ENCODE measurements at places on chromosomes 3 and 15.
A peak's percentile ranks its signal among the peaks of the same experiment; 100 is the strongest.

DNA sequence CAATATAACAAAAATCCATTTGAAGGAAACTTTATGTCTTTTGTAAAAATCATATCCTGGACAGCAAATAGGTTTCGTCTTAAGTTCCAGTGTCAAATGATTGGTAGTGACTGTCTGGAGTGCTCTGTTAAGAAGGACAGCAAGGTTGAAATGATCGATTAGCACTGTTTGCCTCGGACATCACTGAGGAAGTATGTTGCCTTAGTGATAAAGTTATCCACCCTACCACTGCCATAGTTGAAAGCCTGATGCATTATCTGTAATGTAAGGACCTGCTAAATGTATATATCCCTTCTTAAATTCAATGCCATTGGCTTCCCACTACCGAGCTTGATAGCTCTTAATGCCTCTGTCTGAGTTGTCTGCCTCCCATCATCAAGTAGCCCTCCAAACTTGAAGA is 70.0 kb downstream of the CFAP20DC start:
- DNase-seq, result no peak

DNA sequence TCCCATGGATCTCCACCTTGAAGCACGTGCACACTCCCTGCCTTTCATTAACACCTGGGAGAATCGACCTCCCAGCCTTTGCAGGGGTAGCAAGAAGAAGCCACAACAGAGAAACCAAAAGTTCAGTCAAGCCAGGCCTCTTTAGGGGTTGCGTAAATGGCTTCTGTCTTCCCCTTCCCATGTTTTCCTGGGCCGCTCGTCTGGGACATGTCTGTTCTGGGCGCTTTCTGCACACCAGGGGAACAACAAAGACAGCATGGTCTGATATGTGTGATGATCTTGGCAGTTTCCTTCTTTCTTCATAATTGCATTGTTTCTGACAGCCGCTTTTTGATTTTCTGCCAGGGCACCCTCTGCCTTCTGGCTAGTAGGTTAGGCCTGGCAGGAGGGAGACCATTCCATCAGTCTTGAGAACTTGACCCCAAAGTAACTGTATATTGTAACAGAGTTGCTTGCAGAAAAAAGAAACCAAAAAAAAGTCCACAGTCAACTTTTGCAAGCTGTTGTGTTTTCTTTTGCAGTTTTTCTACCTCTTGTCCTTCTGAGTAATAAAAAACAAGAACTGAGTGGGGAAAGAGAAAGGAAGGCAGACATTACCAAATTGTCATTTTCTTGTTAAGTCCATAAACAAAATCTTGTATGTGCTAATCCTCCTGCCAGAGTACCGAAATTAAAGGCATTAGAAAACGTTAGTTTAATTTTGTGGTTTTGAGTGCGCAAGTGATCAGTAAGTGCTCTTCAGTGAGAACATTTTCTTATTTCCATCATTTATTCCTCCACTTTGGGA is 56.0 kb upstream of the FURIN start:
- DNase-seq, result no peak

DNA sequence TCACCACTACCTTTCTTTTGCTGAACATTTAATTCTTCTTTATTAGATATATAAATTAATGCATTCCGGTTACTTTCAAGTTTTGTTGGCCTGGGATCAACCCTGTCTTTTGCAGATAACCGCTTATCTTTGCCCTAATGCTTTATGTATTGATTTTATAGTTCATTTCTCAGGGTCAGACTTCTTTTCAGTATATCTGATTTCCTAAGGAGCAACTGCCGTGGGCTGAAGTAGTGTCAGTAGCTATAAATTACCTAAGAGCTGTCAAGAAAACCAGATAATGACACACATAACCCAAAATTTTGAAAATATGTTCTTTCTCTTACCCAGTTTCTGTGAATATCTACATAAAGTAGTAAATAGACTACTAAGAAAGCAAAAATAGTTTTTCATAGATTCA is 38.0 kb downstream of the COL6A5 start:
- DNase-seq, result no peak

DNA sequence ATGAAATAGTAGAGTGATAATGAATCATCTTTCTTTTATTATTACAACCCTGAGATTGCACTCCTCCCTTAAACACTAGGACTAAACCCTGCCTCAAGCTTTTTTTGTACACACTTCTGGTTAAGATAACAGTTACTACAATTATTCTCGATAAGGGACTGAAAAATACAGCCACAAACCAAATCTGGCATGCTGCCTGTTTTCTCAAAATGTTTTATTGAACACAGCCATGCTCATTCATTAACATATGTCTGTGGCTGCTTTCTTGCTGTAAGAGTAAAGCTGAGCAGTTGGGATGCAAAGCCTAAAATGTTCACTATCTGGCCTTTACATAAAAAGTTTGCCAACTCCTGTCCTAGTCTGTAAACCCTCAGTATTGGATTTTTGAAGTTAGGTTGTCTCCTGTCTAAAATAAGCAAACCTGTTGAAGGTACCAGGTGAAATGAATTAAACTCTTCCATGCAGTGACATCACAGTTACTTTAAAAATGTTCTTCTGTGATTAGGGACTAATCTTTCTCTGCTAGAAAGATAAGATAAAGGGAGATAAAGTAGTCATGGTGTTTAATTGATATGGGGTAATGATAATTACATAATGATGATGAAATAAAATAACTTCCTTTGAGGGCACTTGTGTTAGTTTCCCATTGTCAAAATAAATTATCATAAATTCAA is 218.2 kb downstream of the STXBP5L start:
- no peak for DNase-seq

DNA sequence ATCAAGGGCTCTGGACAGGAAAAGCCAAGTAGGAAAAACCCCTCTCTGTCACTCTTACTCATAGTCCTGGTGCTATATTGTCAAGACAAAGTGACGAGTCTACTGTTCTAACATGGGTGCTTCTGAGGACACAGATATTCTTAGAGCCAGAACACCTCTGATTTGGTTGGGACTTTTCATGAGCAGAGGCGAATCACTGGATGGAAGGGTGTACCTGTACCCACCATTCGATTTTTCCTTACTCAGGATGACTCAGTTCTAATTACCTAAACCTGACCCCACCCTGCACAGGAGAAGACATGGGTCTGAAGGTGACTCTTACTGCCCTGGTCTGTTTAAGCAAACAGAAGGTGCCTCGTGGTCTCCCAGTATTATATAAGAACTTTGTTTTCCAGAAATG is 58.5 kb downstream of the ABCC5 start:
- no peak for DNase-seq

GRCh38 chr3:39869890-39870289 is 60.5 kb downstream of the MYRIP start:
- DNase-seq, result peak; percentile 51

GRCh38 chr15:99970891-99971430 is 237.7 kb upstream of the LYSMD4 start:
- DNase-seq, result no peak

DNA sequence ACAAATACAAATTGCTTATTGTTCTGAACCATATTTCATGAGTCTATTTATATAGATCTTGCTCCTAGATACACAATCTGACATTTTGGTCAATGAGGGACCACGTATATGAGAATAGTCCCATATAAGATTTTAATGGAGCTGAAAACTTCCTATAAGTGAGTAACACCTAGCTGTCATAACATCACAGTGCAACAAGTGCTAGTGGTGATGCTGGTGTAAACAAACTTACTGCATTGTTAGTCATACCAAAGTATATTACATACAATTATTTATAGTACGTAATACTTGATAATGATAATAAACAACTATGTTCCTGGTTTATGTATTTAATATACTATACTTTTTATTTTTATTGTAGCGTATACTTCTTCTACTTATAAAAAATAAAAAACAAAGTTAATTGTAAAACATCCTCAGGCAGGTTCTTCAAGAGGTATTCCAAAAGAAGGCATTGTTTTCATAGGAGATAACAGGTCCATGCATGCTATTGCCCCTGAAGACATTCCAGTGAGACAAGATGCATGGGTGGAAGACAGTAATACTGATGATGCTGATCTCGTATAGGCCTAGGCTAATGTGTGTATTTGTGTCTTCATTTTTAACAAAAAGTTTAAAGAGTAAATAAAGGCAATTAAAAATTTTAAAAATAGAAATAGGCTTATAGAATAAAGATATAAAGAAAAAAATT is 46.8 kb upstream of the NAALADL2 start:
- DNase-seq, result no peak

- no peak for DNase-seq
Observed at GRCh38 chr15:43934480-43934879, 107.7 kb downstream of the WDR76 start.

DNA sequence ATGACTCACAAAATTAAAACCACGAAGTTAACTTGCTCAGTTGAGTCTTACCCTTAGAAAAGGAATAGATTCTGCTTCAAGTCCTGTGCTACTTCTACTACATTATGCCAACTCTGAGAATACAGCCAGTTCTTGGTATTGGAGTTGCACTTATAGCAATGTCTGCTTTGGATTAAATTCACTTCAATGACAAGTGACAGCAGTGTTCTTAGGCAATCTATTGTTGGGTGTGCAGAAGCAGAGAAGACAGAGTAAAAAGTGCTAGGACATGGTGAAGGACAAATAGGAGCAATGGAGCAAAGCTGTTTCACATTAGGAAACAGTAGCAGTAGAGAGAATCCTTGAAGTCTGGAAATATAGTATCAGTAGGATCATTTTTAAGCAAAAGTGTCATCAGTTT is 713.1 kb downstream of the SI start:
- DNase-seq, result no peak

GRCh38 chr15:33959844-33960548 is 8.3 kb upstream of the CHRM5 start:
- DNase-seq, result no peak

GRCh38 chr15:67172172-67172571 is 82.3 kb downstream of the AAGAB start:
- DNase-seq, result no peak

DNA sequence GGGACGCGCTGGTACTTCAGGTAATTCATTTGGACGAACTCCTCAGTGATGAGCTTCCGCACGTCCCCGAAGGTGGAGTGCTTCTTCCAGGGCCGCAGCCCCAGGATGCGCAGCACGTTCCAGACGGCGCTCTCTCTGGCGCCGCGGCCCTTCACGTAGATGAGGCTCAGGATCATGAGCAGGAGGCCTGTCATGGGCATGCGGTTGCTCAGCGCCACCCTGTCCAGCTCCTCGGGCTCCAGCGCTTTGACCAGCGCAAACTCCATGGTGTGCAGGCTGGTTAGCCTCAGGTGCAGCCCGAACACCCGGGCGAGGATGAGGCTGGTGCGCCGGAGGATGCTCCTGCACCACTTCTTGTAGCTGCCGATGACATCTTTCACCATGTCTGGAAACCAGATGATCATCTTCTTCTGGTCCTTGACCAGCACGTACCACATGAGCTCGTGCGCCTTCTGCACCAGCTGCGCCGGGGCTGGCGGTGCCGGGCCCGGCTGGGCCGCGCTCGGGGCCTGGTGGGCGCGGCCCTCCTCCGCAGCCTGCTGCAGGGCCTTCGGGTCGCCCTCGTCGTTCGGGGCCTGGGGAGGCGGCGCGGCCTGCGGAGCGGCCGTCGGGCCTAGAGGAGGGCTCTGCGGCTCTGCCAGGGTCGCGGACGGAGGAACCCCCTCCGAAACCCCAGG is 501 bp downstream of the NDN start:
- DNase-seq, result peak; percentile 26

- no peak for DNase-seq
Observed at GRCh38 chr3:193673845-193674244, 80.8 kb downstream of the OPA1 start.

DNA sequence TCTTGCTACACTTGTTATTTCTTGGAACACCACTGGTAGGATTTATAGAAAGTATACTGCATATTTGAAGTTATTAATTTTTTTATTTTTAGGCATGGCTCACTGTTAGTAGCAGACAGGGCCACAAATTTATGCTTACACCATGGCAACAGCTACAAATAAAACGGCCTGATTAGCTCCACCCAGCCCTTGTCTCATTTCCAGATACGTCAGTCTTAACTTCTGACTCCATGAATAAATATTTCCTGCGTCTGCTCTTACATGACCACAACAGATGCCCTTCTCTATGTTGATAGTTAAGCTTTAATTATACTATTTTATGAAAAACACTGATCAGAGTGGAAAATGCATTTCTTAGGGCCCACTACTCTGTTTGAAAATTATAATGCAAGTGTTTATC is 62.3 kb upstream of the CPOX start:
- no peak for DNase-seq

GRCh38 chr3:81198216-81198615 is 563.2 kb downstream of the GBE1 start:
- no peak for DNase-seq

- DNase-seq, result no peak
Observed at GRCh38 chr3:147049821-147050220, 356.5 kb downstream of the ZIC4 start.

DNA sequence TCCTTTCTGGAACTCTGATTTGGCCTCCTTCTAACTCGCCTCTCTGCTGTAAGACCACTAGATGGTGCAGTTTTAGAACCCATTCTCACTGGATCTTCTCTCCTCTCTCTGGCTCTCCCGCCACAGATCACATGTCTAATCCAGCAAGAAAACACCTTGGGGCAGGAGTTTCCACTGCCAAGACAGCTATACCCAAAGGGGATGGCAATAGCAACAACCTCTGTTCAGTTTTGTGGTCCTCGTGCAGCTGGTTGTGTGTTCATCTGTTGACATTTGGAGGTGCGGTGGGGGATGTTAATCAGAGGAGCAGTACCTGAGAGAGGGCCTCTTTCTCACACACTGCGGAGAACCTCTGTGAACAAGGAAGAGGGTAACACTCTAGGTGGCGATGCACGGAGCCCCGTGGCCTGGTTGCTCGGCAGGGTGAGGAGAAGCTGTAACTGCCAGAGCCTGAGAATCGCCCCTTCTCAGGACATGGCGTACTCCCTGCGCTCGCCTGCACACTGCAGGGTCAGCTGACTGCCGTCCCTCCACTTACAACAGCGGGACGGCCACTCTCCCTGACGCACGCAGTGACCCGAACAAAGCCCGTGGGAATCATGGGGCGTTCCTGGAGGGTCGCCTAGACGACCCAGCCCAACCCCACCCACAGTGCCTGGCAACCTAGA is at the start of gene TEX55:
Gene TEX55 (plus strand): TSS at position 666 of the 668 bp plus-strand sequence. CDS start 25 bp downstream, outside the sequence.
- peak; percentile 65 for DNase-seq

GRCh38 chr3:152243721-152244516 is 24.8 kb upstream of the MBNL1 start:
- no peak for DNase-seq

Measured in H9 (cell line).